ENCODE measurements at places on chromosomes 7 and 10.

- no peak overlapping the region for H3K4me3 ChIP-seq
- no peak overlapping the region for H3K27ac ChIP-seq
- no peak for DNase-seq
- H3K36me3 ChIP-seq = no peaks in the 10 kb centered on the region
Observed at GRCh38 chr7:142381727-142382390, 124.0 kb upstream of the PRSS58 start.

DNA sequence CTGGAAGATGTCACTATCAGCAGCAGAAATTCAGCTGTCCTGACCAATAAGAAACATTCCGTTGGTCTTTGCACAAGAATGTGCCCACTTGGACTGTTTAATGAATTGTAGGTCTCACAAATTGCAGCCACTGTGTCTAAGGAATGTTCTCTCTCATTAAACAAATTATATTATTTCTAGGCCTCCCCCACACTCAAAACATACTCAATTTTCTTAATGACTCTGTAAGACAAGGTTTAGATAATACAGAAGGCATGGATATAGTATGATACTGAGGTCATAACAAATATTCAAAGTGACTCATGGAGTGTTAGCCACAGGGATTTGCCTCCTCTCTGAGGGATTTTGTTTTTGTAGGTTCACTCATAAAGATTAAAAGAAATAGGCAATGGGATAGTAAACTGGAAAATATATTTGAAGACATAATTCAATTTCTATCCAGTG is 197.5 kb downstream of the PTN start:
- DNase-seq = no peak
- H3K4me3 ChIP-seq = no peak overlapping the region
- no peaks in the 10 kb centered on the region for H3K4me1 ChIP-seq
- no peaks in the 10 kb centered on the region for H3K27me3 ChIP-seq
- no peaks in the 10 kb centered on the region for H3K36me3 ChIP-seq
- no peak overlapping the region for H3K27ac ChIP-seq

DNA sequence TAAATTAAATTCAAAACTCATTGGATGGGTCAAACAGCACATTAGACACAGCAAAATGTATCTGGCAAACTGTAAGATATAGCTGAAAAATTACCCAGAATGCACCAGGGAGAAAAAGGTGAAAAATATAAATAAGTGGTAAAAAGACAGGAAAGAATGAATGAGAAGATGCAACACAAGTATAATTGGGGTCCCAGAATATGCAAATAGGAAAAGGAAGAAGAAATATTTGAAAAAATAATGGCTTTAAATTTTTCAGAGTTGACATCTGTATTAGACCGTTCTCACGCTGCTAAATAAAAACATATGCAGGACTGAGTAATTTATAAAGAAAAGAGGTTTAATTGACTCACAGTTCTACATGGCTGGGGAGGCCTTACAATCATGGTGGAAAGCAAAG is 167.7 kb upstream of the PLXNA4 start:
- no peak overlapping the region for H3K4me3 ChIP-seq
- H3K27me3 ChIP-seq = no peaks in the 10 kb centered on the region
- no peak for DNase-seq
- no peaks in the 10 kb centered on the region for H3K36me3 ChIP-seq
- H3K27ac ChIP-seq = no peak overlapping the region

DNA sequence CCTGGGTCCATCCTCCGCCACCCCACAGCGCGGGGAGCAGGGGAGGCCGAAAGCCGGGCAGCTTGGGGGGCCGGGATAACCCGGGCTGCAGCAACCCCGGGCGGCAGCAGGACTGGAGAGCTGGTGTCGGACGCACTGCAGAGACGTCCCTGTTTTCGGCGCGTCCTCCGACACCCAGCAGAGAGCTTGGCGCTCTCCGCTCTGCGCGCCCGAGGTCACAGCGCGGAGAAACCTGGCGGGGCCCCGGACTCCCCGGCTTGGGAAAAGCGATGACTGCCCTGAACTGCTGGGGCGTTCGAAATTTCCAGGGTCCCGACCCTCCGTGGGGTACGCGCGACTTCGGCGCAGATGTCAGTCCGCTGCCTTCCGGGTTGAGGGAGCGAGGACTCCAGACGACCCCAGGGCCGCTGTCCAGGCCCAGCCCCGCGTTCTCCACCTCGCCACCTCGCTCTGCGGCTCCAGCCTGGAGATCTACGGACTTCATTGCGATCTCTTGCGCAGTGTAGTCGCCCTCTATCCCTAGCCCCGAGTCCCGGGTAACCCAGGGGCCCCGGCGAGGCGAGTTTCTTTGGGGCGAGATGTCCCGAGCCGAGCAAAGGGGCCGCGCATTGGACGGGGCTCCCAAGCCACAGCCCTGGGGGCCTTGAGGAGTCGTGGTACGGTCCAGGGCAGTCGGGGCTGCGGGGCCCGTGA is 617 bp upstream of the FOXI2 start:
- no peaks in the 10 kb centered on the region for H3K4me1 ChIP-seq
- no peaks in the 10 kb centered on the region for H3K36me3 ChIP-seq
- no peaks in the 10 kb centered on the region for H3K27me3 ChIP-seq
- H3K4me3 ChIP-seq = no peak overlapping the region

DNA sequence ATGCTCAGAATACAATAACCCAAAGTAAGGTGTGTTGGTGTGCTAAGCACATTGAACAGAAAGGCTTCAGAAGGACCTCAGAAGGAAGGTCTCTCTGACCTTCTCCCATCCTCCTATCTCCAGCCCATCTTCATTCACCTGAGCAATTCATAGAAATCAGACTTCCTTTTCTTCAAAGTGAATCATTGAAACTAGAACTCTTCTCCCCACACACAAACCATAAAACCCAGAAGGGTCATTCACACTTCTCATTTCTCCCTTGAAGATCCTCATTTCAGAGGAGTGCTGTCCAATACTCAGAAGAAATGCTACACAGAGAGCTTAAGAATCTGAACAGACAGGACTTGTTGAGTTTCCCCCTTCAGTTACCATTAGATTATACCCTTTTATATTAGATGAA is 89.5 kb downstream of the VWDE start:
- H3K27ac ChIP-seq = no peak overlapping the region
- H3K4me1 ChIP-seq = no peaks in the 10 kb centered on the region
- no peak for DNase-seq
- no peak overlapping the region for H3K4me3 ChIP-seq
- no peaks in the 10 kb centered on the region for H3K36me3 ChIP-seq

DNA sequence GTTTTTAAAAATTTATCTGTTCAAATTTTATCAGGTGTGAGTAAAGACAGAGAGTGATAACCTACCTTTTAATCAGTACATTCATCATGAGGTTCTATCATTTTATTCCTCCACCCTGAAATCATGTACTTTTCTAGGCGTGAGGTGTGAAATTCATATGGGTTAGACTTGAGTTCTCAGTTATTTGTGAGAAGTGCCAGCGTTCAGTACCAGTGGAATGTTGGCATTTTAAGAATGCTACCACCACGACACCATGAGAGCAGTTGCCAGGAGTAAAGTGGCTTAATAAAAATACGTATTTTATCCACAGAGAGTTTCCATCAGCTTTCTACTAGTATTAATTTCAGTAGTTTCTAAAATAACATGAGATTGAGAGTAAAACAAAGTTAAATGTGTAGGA is 104.1 kb upstream of the FERD3L start:
- no peaks in the 10 kb centered on the region for H3K36me3 ChIP-seq
- no peaks in the 10 kb centered on the region for H3K27me3 ChIP-seq
- no peak overlapping the region for H3K4me3 ChIP-seq
- no peaks in the 10 kb centered on the region for H3K4me1 ChIP-seq

DNA sequence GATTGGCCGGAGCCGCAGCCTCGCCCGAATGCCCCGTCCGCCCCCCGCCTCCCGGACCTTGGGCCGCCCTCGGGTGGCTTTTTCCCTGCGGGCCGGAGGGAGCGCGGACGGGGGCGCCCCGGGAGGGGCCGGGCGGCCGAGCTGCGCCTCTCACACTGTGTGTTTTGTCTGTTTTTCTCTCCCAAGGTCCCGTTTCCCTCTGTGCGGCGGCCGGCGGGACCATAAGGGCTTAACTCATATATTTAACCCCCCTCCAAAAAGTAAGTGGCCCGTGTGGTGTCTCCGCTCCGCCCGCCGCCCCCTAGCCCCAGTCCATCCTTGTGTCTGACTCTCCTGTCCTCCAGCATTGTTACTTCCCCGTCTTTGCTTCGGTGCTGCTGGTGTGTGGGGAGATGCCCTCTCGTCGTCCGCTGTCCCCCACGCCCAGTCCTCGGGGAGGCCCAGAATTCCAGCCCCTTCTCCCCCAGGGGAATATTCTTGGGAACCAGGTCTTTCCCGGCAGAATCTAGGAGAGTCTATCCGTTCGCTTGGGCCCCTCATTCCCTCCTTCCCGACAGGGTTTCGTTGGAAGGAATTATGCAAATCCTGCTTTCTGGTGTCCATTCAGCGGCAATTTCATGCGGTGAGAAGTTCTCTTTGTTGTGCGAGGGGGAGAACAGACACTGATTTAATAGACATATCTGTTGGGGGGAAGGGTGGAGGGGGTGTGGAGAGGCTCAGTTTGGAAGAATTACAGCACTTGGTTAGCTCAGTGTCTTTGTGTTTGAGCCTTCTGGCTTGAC is 1.3 kb downstream of the LCOR start:
- H3K36me3 ChIP-seq = no peaks in the 10 kb centered on the region
- peak overlapping the region; percentile 98 for H3K4me3 ChIP-seq
- H3K27me3 ChIP-seq = no peaks in the 10 kb centered on the region
- peak overlapping the region; percentile 94 for H3K27ac ChIP-seq
- peak; percentile 34 for DNase-seq
- peaks cover 35% of the 10 kb centered on the region for H3K4me1 ChIP-seq

DNA sequence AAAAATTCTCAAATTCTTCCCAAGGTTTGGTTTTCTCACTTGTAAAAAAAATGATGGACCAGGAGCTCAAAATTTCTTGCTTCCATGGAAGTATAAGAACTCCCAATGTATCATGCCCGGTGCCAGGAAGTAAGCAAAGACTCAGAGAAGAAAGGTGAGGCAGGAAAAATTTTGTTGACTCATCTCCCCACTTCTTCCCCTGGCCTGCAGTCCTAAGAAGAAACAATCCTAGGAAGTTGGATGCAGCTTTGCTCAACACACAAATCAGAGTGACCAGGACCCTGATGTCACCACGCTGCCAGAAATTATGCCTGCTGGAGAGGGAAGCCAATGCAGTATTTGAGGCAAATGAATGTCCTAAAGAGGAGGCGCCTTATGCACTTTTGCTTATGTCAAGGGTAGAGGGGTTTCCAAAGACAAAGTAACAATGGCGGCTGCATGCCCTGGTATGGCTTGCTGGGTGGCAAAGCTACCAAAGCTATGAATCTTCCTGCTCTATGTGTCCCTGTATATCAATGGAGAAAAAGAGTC is 163.6 kb downstream of the NEURL1 start:
- H3K36me3 ChIP-seq = no peaks in the 10 kb centered on the region
- no peaks in the 10 kb centered on the region for H3K27me3 ChIP-seq
- H3K27ac ChIP-seq = no peak overlapping the region
- peaks cover 15% of the 10 kb centered on the region for H3K4me1 ChIP-seq
- H3K4me3 ChIP-seq = no peak overlapping the region

DNA sequence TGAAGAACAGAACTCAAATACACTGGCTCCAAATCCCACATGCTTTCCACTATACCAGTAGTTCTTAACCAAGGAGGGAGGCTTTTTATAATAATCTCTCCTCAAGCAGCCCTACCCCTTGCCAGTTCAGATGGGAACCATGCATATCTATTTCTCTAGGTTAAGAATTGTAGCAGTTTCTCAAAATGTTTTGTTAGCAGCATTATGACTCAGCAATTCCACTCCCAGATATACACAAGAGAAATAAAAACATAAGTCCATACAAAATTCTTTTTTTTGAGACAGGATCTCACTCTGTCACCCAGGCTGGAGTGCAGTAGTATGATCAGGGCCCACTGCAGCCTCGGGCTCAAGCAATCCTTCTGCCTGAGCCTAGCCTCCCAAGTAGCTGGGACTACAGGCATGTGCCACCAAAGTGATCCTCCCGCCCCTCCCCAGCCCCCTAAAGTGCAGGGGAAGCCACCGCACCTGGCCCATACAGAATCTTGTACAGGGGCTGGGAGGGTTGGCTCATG is 18.1 kb downstream of the YWHAG start:
- peaks cover 6% of the 10 kb centered on the region for H3K36me3 ChIP-seq
- no peak overlapping the region for H3K4me3 ChIP-seq
- H3K4me1 ChIP-seq = 0 out of 2 replicates have a peak, but pooled peaks cover 3% of the 10 kb centered on the region
- no peak for DNase-seq
- H3K27me3 ChIP-seq = no peaks in the 10 kb centered on the region

DNA sequence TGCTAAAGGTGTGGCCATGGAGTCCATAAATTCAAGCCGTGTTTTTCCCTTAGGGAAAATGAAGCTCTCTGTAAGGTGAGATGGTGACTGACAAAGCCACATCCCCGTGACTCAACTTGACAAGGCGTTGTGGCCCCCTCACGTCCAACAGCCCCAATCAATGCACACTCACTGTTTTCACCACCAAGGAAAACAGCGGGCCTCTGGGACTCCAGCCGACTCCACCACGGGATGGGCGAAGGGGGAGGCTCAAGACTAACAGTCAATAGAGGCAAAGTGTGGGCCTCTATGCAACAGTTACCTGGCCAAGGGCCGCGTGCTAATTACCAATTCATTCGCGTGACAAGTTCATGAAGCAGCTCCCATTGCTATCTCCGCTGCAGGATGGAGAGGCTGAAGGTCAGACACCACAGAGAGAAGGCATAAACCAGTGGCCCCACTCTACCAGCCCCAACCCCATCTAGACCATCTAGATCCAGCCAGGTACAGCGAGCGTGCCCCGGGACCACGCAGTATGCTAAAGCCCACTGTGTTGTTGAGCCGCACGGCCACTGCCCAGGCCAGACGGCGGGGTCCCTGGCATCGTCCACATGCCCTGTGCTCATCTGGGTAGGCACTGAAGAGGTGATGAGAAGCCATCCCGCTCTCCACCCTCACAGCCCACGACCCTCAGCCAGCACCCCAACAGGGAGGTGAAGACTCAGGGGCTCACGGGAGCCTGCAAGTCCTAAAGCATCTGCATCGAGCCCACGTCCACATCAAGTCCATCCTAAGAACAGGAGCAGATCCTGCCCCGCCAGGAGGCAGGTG is 76.1 kb downstream of the PROSER2 start:
- H3K36me3 ChIP-seq = no peaks in the 10 kb centered on the region
- no peak overlapping the region for H3K4me3 ChIP-seq
- H3K4me1 ChIP-seq = peaks cover 25% of the 10 kb centered on the region

DNA sequence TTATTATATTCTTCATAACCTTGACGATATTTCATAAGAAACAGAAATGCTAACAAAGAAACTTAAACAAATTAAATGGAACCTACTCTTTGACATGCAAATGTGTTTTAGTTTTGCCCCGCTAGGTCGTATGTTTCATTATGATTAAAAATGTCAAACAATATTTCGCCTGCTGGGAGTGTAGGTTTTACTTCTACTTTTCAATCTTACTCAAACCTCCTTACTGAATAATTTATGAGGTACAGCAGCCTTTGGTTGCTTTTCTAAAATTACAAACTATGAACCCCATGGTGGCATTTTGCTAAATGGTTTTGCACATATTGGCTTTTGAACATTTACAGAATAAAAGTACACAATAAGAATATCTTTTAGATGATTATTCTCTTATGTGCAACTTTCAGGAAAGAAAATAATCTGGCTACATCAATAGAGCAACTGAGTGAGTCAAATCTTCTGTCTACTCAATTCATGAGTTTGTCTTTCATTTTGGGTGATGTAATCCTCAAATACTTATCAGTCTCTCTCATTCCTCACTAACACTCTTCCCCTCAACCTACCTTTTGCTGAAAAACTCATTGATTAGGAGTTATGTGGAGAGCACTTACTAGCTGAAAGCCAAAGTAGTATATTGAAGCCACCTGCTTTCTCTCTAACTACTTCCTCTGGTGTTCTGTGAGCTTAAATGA is 1226.4 kb downstream of the XPNPEP1 start:
- DNase-seq = no peak
- no peak overlapping the region for H3K4me3 ChIP-seq
- H3K4me1 ChIP-seq = no peaks in the 10 kb centered on the region

GRCh38 chr7:27704422-27705199 is 35.4 kb upstream of the TAX1BP1 start:
- no peaks in the 10 kb centered on the region for H3K4me1 ChIP-seq
- H3K27me3 ChIP-seq = no peaks in the 10 kb centered on the region
- no peak overlapping the region for H3K27ac ChIP-seq
- H3K4me3 ChIP-seq = no peak overlapping the region
- DNase-seq = no peak
- no peaks in the 10 kb centered on the region for H3K36me3 ChIP-seq
